ENCODE measurements at places on chromosomes 16 and 17.
A peak's percentile ranks its signal among the peaks of the same experiment; 100 is the strongest.

GRCh38 chr16:30983289-30983889, 1.6 kb upstream of the HSD3B7 start:
- DNase-seq = no peak

- DNase-seq = no peak
Measured at GRCh38 chr16:11316331-11317015, 28.8 kb upstream of the RMI2 start.

DNA sequence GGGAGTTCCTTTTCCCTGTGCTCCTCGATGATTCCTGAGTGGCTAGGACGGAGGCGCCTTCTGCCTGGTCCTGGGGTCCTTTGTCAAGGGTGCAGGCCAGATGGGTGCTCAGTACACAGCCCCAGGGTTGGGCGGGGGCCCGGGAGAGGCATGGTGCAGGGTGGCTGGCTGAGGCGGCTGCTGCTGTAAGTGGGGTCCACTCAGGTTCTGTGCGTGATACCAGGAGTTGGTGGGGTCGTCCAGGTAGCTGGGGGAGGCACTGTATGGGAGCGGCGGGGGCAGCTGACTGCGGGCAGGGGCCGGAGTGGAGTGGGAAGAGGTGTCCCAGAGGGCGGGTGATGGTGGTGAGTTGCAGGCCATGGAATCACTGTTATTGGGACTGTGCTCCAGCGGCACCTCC, 3.6 kb downstream of the DLX3 start:
- DNase-seq = no peak

- DNase-seq = peak; percentile 14
Measured at GRCh38 chr17:42618442-42619150, 9.1 kb downstream of the TUBG1 start.

DNA sequence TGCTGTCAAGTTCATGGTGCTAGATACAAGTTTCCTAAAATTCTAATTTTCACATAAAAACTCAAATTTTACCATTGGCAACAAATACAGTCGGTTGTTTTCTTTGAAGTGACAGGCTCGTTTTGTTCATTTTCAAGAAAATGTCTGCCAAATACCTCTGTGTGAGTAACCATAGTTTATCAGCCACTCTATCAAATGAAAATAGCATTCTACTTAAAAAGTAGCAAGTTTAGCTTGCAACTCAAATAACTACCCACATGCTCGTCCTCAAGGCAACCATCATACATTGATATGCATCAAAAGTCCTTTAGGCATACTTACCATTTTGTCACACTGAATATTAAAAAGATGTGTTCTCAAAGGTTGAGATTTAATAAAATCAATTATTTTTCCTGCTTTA, 11.7 kb downstream of the MYH10 start:
- DNase-seq = no peak

GRCh38 chr16:56318827-56319140, 106.6 kb downstream of the AMFR start:
- peak; percentile 56 for DNase-seq

DNA sequence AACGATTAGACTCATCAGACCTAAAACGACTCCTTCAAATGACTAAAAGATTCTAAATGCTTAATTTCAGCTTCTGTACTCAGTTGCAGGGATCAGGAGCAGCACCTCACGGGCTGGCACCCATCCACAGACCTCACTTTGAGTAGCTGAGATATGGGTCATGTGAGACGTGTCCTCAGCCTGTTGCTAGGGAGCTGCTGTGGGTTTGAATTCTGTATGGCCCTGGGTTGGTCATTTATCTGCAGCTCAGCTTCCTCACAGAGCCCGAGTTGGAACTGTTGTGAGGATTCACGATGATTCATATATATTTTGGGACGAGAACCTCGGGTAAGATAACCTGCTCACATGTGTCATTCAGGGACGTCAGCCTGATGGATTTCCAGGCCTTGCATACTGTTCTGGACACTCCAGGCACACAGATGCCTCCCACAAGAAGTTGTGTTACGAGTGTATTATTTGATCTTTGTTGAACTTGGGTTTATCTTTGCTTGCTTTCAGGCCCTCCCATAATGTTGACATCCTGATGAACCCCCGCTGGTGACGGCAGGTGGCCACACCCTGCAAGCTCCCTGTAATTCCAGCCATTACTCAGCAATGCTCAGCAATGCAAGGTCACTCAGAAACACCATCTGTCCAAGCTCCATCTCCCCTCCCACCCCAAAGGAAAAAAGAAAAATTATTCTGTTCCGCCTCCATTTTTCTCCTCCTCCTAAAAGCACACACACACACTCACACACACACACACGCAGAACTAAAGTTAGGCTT, 137.6 kb downstream of the RBFOX3 start:
- no peak for DNase-seq

DNA sequence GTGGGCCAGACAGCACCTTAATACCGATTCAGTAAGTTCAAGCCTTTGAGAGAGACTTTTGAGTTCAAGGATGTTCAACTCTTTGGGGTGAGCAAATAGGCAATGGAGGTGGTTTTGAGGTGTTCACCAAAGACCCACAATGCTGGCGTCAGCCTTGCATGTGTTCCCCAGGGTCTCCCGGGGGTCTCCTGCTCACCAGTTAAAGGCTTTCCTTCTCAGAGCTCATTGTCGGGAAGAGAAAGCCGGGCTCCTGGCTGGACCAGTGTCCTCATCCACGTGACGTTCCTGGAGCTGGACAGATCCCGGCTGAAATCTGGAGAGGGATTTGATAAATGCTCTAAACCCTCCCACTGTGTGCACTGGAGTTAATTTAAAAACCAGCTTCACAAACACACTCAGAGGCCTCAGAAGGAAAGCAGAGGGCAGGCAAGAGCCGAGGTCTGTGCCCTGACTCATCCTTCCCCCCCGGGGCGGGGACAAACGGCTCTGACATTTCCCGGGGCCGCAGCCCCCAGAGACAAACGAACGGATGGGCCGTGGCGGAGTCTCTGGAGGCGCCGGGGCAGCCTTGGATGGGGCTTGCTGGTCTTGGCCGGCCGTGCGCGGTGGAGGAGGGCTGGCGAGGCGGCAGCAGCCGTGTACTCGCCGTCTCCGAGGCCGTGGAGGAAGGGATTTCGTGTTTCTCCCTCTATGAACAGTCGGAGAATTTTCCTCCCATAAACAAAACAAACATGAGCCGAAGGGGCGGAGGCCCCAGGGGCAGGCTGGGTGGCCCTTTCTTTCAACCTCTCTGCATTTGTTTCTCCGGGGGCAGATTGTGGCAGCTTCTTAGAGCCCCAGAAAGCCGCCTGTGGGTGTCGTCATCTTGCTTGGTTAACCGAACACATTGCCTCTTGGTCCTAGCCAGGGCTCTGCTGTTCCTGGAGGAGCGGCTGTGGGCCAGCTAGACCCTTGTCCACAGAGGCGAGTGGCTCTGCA, 94.2 kb downstream of the NTN1 start:
- peak; percentile 28 for DNase-seq

DNA sequence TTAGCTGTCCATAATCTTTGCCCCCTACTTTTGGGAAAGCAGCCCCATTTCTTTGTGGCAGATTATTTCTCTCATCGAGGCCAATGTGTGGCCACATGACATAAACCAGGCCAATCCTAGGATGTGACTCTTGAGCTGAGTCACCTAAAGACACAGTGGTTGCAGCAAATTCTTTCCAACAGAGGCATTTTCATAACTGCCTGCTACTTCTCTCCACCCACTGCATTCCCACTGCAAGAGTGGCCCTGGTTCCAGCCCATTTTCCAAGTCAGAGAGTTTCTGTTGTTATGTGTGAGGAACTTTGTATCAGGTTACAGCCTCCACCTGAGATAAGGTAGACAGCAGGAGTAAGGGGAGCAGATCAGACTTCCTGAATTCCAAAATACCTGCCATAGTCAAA, 195.2 kb downstream of the RGS9 start:
- DNase-seq = no peak

GRCh38 chr16:27719106-27719445, 169.1 kb downstream of the KATNIP start:
- DNase-seq = no peak

DNA sequence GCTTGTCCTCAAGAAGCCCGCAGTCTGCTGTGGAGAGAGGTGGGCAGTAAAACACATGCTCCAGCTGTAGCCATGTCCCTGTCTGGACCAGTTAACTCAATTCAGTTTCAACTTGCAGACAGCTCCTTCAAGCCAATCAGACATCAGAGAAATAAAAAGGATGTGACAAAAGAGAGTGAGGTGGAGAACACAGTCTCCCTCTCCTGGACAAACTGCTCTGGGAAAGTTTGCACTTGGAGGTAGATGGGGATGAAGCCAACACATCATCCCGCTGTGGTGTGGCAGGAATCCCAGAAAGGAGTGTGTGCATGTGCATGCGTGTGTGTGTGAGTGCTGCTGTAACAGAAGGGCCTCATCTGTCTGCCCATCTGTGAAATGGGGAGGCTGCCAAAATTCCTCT, 358.6 kb upstream of the ASIC2 start:
- no peak for DNase-seq

DNA sequence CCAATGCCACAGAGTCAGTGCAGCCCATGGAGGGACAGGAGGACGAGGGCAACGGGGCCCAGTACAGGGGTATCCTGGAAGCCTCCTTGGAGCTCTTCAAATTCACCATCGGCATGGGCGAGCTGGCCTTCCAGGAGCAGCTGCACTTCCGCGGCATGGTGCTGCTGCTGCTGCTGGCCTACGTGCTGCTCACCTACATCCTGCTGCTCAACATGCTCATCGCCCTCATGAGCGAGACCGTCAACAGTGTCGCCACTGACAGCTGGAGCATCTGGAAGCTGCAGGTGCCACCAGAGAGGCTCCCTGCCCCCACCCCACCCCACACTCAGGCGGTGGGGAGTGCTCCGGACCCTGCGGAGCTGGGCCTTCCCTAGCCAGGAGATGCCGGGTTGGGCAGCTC, 16.6 kb downstream of the TRPV2 start:
- DNase-seq = no peak

DNA sequence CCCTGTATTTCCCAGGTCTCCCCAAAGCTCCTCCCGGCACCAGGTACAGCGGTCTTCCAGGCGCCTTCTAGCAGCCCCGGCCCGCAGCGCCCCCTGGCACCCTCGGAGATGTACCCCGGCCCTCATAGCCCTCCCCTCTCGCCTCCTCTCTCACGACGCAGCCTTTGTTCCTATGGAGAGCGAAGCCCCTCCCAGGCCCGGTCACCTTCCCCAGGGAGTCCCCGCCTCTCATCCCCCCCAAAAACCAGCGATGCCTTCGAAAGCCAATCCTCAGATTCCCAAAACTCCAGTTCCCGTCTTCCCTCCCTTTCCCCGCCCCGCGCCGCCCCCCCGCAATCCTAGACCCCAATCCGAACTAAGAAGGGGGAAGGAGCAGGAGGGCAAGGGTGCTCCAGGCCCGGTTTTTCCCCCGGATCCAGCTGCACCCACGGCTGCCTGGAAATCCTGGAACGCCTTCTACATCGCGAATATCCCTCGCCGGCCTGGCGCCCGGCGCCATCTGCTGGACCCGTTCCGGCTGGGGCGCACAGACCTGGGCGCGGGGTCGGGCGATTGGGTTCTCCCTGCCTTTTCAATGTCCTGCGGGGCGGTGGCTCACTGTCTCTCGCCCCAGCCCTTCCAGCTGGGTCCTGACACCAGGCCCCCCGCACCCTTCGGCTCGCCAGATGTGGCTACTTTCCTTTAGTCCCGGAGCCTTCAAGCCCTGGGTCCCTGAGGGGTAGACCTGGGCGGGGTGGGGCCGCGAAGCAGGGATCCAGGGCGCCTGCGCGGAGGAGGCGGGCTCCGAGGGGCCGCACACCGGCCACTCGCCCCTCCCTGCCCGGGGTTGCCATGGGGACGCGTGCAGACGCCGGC, at the start of gene DNAH2:
Gene DNAH2 (plus strand): TSS at position 844 of the 855 bp plus-strand sequence. CDS start 1,991 bp downstream, outside the sequence.
- DNase-seq = peak; percentile 45

DNA sequence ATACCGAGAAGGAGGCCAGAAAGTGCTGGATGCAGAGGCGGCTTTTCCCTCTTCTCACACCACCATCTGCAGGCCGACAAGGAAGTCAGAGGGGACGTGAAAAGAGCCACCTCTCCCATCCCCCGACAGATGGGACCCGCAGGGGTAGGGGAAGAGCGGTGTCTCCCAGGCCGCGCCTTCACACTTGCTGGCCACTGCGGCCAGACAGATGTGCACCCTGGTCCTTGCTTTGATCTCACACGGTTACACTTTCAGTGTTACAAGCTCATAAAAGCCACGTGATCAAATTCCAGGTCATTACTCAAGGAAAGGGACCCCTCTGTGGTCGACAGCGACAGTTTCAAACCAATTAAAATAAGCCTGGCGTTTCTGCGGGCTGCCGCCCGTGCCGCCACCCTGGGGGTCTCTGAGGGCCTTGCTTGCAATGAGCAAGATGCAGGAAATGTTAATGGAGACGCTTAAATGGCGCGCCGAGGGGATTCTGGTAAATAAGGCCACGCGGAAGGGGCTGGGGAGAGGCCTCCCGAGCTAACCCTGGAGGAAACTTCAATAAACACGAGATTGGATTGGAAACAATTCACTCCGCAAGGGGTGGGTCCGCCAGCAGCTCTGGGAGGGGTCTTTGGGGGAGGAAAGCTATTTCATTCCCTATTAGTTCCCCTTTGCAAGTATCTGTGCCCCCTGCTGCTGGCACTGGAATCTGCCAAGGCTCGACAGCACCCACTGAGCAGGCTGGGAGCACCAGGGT, 240.9 kb downstream of the ENGASE start:
- DNase-seq = no peak

GRCh38 chr16:27237219-27238015, 31.2 kb downstream of the NSMCE1 start:
- no peak for DNase-seq

DNA sequence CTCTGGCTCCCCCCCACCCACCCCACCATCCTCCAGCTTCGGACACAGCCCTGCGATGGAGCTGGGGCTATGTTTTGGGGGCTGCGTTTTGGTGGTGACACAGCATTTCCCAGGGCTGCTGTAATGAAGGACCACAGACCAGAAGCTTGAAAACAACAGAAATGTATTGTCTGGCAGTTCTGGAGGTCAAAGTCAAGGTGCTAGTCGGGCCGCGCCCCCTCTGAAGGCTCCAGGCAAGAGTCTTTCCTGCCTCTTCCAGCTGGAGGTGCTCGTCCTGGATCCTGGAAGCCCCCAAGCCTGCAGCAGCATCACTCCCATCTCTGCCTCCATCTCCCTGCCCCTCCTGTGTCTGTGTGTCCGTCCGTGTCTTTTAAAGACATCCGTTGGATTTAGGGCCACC, 50.8 kb downstream of the TBC1D16 start:
- DNase-seq = no peak

- peak; percentile 49 for DNase-seq
Measured at GRCh38 chr16:83953796-83954576, 946 bp downstream of the OSGIN1 start.

DNA sequence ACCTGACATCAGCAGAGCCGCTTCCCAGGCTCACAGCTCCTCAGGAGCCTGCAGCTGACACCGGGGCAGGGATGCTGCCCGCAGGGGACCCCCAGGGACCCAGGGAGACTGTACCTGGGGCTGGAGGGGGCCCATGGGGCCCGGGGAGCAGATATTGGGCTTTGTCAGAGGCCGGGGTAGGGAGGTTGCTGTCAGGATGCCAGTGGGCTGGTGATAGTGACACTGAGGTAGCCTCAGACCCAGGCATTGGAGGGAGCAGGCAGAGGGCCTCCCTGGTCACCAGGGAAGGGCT, 15.1 kb downstream of the GSE1 start:
- DNase-seq = no peak
